Astrocyte of the spinal cord (primary cell): ENCODE measurements at places on chromosomes 1 and 21.
A peak's percentile ranks its signal among the peaks of the same experiment; 100 is the strongest.

- no peak for DNase-seq
Observed at GRCh38 chr1:91857557-91858239, 28.3 kb downstream of the TGFBR3 start.

- no peak for DNase-seq
Observed at GRCh38 chr1:3795453-3796214, 664 bp downstream of the LRRC47 start.

- peak; percentile 48 for DNase-seq
Observed at GRCh38 chr21:45080639-45081414, 6.4 kb downstream of the ADARB1 start.

GRCh38 chr1:93021539-93022134 is 57.4 kb upstream of the MTF2 start:
- DNase-seq = peak; percentile 44

- DNase-seq = no peak
Observed at GRCh38 chr1:158008630-158009029, 15.2 kb downstream of the KIRREL1 start.

- DNase-seq = peak; percentile 85
Observed at GRCh38 chr1:173392895-173393658, 84.1 kb upstream of the PRDX6 start.

GRCh38 chr1:62391369-62391971 is 45.4 kb upstream of the USP1 start:
- no peak for DNase-seq

DNA sequence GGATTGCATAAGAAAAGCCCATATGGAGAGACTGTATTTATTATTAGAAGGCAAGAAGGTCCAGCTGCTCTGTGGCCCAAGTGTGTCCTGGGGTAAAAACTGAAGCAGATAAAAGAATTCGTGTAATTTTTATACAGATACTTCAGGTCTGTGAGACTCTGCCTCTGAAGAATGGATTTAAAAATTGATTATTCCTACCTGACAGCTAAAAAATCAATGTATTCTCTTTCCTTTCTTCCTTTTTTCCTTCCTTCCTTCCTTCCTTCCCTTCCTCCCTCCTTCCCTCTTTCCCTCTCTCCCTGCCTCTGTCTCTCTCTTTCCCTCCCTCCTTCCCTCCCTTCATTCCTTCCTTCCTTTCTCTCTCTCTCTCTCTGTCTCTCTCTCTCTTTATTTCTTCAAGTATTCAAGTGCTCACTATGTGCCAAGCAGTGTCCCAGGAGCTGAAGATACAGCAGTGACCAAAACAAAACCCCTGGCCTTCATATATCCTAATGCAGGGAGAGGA is 11.3 kb upstream of the MGST3 start:
- no peak for DNase-seq

- DNase-seq = no peak
Observed at GRCh38 chr1:40687059-40687458, 4.4 kb upstream of the NFYC start.

- DNase-seq = peak; percentile 75
Observed at GRCh38 chr21:26849428-26850115, 4.4 kb upstream of the ADAMTS1 start.

GRCh38 chr1:32498751-32499150 is 33.9 kb downstream of the ZBTB8B start:
- no peak for DNase-seq

GRCh38 chr1:157292302-157292701 is 154.1 kb upstream of the ETV3 start:
- DNase-seq = no peak

GRCh38 chr1:190880352-190880751 is 402.7 kb upstream of the BRINP3 start:
- DNase-seq = no peak

DNA sequence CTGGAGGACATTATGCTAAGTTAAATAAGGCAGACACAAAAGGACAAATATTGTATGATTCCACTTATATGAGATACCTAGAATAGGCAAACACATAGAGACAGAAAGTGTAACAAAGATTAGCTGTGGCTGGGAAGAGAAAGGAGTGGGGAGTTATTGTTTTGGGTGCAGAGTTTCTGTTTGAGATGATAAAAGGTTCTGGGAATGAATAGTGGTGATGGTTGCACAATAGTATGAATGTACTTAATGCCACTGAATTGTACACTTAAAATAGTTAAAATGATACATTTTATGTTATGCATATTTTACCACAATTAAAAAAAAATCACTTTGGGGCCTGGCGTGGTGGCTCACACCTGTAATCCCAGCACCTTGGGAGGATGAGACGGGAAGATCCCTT is 21.2 kb upstream of the ERO1B start:
- DNase-seq = no peak

DNA sequence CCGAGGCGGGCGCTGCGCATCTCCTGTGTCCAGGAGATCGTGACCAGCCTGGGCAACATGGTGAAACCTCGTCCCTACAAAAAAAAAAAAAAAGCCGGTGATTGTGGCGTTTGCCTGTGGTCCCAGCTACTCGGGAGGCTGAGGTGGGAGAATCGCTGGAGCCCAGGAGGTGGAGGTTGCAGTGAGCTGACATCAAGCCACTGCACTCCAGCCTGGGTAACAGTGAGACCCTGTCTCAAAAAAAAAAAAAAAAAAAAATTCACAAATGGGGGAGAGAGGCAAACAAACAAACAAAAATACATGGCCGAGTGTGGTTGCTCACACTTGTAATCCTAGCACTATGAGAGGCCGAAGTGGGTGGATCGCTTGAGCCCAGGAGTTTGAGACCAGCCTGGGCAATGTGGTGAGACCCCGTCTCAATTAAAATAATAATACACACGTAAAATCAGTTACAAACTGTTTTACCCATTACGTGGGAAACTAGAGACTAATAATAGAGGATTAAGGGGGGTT is 758 bp downstream of the TATDN3 start:
- DNase-seq = no peak

- peak; percentile 8 for DNase-seq
Observed at GRCh38 chr21:33259428-33259827, 6.7 kb upstream of the IL10RB start.

- no peak for DNase-seq
Observed at GRCh38 chr21:26119906-26120305, 50.7 kb downstream of the APP start.

DNA sequence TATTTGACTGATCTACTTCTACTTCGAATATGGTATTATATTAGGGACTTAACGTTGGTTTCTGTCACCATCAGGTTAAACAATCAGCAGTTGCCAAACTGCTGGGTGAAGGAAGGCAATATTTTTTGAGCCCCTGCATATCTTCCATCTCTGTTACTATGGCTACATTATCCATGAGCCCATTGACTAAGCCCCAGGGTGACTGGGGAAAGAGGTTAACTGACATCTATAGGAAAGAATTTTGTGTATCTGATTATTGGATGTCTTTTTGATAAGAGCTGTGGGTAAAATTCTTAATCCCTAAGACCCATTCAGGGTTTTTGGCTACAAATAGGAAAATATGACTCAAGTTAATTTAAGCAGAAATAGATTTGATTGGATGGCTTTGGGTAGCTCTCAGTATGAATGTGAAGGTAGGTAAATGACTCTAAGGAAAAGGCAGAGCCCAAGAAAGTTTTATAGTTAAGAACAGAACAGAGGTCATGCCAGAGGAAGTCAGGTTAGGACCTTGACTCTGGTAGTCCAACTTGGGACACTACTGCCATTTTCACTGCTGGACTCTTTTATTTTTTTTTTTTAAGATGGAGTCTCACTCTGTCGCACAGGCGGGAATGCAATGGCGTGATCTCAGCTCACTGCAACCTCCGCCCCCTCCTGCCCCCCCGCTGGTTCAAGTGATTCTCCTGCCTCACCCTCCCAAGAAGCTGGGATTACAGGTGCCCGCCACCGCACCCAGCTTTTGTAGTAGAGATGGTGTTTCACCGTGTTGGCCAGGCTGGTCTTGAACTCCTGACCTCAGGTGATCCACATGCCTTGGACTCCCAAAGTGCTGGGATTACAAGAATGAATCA is 8.9 kb upstream of the XPR1 start:
- no peak for DNase-seq

DNA sequence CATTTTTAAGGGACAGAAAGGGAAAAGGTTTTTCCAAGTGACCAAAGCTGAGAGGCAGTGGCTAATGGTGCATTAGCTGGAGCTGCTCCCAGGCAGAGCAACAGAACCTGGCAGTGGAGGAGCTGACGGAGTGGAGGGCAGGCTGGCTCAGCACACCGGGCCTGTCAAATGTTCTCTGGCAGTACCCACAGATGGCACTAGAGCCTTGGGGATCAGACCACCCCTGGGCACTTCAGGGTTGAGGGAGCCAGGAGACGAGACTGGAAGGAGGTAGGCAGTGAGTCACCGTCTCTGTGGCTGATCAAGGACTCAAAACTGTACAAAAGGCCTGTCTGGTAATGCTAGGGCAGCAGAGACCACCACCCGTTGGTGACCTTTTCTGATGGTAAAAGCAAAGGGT is 121.7 kb upstream of the KIAA0040 start:
- DNase-seq = no peak

DNA sequence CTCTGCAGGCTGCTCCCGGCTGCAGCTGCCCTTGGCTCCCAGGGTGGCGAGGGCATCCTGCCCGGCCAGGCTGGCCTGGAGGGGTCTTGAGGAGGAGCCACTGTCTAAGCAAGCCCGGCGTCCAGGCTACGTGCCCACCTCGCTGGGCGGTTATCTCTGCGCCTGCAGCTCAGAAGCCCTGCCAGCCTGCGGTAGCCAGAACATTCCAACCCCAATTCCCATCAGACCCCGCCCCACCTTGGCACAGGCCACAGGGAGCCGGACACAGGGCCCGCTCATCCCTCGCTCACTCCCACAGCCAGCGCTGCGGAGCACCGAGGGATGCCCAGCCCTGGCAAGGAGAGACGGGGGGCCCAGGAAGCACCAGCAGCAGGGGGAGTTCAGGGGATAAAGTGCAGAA is 53.9 kb downstream of the MEGF6 start:
- no peak for DNase-seq

- peak; percentile 99 for DNase-seq
Observed at GRCh38 chr1:29181413-29182225, at the start of gene SRSF4. TSS of gene SRSF4 (minus strand) at chr1:29181900. CDS start at chr1:29181752, 148 bp downstream.

GRCh38 chr1:110525249-110525595 is 6.2 kb upstream of the KCNA10 start:
- DNase-seq = no peak

DNA sequence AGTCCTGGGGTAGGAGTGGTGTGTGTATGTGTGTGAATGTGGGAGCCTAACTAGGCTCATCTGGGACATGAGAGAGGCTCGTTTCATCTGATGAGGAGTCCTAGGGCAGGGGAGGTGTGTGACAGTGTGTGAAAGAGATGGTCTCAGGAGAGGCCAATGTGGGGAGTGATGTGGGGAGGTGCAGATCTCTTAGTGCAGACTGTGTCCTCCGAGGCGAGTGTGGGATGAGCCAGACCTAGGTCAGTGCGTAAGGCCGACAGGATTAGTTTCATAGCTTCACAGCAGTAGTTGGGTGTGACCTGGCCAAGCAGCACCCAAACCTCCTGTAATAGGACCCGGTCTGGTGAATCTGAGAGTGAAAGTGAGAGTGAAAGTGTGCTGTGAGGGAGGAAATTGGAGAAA is 94.7 kb downstream of the LIPI start:
- DNase-seq = no peak

DNA sequence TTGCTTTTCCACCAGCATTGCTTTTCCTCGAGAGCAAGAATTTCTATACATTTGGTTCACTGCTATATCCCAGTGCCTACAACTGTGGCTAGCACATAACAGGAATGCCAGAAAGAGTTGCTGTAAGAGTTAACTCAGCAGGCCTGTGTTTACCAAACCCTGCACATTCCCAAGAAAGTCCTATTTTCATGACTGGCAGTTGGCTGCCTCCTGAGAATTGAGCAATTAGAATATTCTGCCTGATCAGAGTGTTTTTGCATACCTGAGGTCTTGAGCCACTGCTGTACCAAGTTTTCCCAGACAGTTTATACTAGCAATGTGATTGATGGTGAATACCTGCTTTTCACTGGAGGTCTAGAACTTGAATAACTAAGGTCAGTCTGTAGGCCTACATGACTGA is 2.7 kb upstream of the GNPAT start:
- no peak for DNase-seq

DNA sequence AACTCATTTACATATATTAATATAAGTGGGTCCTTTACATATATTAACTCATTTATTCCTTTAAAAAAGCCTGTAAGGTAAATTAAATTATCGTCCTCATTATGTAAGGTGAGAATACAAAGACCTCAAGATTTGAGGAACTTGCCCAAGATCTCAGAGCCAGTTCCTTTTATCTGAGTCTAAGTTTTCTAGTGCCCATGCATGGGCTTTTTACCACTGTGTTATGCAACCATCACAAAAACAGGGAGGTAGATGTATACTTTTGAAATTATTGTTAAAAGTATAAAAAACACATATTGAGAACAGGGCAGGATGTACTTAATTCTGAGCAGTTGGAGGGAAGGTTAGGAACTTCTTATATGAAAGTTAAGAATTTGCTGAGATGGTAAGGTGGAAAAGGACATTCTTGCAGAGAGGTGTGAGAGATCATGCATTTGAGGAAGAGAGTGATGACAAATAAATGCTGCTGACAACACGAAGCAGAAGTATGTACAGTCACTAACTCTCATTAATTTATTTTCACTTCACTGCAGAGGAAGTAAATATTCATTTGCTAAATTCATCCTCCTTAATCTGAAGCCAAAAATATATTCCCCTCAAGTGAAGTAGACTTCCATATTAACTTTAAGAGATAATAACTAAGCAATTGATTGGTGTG is 28.9 kb upstream of the LYPLAL1 start:
- DNase-seq = no peak

- peak; percentile 38 for DNase-seq
Observed at GRCh38 chr1:160206036-160206389, 829 bp downstream of the PEA15 start.

- no peak for DNase-seq
Observed at GRCh38 chr1:175297291-175297690, 104.7 kb upstream of the KIAA0040 start.

DNA sequence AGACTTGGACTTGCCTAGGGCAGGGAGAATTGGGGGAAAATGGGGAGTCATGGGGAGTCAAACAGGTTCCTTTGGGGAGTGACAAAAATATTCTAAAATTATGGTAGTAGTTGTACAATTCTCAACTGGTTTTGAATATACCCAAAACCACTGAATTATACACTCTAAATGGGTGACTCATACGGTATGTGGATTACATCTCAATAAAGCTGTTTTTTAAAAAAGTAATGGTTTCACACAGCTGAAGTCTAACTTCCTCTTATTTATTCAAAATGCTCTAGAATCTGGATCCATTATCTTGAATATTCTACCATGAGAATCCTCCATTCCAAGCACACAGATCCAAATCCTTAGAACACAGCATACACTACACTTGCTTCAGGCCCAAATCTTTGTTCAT is 11.1 kb downstream of the EIF4G3 start:
- DNase-seq = peak; percentile 32

DNA sequence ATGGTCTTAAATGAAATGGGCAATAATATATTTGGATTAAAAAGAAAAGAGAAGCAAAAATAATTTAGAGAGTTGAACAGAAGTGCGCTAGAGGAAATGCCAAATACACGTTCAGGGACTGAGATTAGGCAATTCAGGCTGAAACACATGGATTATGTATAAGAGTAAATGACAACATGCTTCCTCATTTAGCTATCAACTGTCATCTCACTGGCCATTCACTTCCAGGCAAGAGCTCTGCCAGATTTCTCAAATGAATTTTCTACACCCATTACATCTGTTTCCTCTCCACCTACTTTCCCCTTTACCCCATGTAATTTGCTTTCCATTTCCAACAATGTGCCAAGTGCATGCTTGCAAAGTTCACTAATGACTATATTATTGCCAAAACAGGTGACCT is 582.4 kb downstream of the LTN1 start:
- DNase-seq = no peak
